Bronchial epithelial cell (primary cell): ENCODE measurements at places on chromosomes 16 and 17. TPM values are rescaled to one million over a fixed set of nuclear protein-coding genes. Genes with fewer than 3 reads are reported as not detected.
A peak's percentile ranks its signal among the peaks of the same experiment; 100 is the strongest.

Gene KRT31
- 0.26 TPM in 1 of 2 replicates, not detected in the other for total RNA-seq

Gene CCL16
- total RNA-seq, result not detected in 2 replicates

Gene CDH16
- 1.8 and 5.8 TPM in 2 replicates for total RNA-seq

Gene RNU2-1
- total RNA-seq, result not detected in 2 replicates

Gene ARL4D
- 71.1 and 90.3 TPM in 2 replicates for total RNA-seq

Gene FGF11
- total RNA-seq, result 12.4 and 28.3 TPM in 2 replicates

Gene SLC7A6
- total RNA-seq, result 9.1 and 19.7 TPM in 2 replicates

Gene CRYBA1
- not detected in 2 replicates for total RNA-seq

Gene PSMD11
- 74.2 and 98.2 TPM in 2 replicates for total RNA-seq

Gene MEFV
- not detected in 2 replicates for total RNA-seq

DNA sequence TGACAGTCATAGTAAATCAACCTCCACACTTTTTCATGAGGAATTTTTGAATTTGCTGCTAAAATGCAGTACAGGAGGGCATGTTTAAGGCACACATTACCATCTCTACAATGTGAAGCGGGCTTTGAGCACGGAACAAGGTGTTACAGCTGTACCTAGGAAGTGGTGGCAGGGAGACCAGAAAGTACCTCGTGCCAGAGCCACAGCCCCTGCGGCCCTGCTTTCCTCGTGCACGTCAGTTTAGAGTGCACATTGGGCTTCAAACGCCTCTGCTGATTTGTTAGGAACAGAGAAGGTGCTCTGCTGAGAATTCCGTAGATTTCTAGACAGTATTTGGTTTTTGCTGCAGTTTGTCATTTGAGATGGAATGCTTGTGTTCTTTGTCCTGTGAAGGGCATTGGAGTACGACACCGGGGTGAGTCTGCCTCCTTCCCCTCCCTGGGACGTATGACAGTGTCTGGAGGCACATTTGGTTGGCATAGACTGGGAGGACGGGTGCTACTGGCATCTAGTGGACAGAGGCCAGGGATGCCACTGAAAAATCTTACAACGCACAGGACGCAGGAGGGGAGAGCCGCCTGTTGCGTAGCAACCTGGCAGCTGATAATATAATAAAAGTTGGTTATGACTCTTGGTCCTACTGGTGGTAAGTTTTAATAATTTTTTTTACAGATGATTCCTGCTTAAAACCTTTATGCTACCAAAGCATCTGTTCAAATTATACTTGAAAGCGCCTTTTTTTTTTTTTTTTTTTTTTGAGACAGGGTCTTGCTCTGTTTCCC, 9.1 kb downstream of the FOXK2 start:
- DNase-seq, result peak; percentile 78

DNA sequence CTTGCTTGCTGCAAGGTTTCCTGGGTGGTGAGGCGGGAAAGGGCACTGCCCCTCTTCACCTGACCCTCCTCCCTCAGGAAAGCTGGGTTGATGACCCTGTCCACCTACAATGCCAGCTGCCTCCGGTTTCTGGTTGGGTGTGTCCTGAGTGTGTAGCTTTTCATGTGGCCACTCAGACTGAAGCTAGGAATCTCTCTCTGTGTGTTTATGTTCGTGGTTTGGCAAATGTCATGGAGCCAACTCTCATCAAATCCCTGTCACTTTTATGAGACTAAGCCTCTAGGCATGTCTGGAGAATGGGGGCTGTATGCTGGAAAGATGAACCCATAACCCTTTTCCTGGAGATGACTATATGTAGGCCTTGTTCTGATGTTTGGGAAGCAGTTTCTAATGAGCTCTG, 17.1 kb downstream of the PLEKHG4 start:
- DNase-seq, result no peak

GRCh38 chr17:4859816-4860625, 26.9 kb downstream of the MINK1 start:
- DNase-seq, result no peak

GRCh38 chr17:76087531-76087930, 8.5 kb downstream of the ZACN start:
- no peak for DNase-seq

- DNase-seq, result no peak
These were observed 128.7 kb downstream of the PRKCA start for GRCh38 chr17:66430846-66431795.

DNA sequence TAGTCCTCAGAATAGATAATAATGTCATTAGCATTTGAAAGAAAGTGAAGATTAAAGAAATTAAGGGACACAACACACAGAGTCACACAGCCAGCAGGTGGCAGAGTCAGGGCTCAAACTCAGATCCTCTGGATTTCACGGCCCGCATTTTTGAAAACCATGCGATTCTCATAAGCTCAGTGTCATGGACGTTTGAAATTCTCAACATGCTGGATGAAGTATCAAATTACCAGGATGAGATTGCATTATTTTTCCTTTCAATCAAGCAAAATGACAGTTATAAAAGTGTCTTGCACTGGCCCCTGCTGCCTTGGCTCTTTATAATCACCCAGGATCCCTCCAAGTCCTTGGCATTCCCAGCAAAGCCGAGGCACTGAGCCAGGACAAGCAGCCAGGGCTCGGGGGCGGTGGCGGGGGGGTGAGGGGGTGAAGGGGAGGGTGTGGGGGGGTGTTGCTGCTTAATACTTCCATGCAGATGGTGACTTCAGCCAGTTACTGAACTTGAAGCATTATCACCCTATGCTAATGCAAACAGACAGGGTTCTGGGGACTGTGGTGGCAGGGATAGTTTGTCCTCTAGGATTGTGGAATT, 6.6 kb upstream of the BMERB1 start:
- peak; percentile 49 for DNase-seq

DNA sequence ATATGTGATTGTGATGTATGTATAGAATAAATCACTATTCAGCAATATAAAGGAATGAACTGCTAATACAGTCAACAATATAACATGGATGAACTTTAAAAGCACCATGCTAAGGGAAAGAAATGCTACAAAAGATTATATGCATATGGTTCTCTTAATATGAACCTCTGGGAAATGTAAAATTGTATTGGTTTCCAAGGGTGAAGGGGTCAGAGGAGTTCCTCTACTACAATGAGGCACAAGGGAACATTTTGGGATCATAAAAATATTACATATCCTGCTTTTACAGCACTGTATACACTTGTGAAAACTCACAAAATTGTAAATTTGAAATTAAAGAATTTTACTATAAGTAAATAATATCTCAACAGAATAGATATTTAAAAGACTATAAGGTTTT, 111.4 kb downstream of the CA10 start:
- no peak for DNase-seq

- DNase-seq, result no peak
These were observed 21.8 kb downstream of the XYLT1 start for GRCh38 chr16:17448640-17449638.

DNA sequence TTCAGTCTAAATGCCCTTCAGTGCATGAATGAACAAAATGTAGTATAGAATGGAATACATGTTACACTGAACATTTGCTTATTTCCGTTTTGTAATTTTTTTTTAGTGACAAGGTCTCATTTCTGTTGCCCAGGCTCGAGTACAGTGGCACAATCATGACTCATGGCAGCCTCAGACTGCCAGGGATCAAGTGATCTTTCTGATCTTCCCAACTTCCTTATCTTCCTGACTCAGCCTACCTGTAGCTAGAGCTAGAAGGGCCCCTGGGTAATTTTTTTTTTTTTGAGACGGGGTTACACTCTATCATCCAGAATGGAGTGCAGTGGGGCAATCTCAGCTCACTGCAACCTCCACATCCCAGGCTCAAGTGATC, 7.3 kb upstream of the SLX4 start:
- peak; percentile 84 for DNase-seq

DNA sequence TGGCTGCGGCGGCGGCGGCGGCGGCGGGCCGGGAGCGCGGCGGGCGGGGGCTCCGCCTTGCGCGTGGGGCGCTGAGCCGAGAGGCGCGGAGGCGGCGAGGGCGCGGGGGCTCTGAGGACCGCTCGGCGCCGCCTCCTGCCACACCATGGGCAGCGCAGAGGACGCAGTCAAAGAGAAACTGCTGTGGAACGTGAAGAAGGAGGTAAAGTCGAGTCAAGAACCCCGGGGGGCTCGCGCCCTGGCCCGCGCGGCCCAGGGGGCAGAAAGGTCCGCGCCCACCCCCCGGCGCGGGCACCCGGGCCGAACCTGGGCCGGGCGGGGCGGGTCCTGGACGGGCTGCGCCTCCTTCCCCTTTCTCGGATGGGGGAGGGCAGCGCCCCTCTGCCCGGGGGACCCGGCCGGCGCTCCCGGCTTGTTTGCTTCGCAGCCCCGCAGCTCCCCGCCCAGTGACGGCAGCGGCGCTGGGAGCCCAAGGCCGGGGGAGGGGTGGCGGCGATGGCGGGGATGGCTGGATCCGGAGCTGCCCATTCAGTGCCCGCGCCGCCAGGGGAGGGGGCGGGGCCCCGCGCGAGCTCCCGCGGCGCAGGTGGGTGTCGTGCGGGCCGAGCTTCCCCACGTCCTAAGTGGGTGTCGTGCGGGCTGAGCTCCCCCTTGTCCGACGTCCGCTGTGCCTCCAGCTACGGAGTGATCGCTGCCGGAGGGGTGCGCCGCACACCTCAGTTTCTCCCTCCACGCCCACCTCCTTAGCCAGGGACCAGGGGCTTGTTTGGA, 428 bp downstream of the SGSM2 start:
- peak; percentile 33 for DNase-seq

DNA sequence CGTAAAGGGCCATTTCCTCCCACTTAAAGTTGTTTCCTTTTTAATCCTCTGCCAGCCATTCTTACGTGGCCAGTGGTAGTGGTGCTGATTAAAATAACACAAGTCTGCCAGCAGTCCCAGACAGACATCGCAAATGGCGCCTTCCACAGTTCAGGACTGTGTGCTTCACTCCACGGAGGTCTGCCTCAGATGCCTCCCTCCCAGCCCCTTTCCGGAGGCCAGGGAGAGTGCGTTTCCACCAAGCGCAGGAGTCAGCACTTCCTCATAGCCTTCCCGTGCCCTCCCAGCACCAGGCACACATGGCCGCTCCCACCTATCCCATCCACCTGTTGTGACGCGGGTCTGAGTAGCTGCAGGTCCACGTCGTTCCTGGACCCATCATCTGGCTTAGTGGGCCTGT, 205.6 kb downstream of the RPTOR start:
- no peak for DNase-seq

DNA sequence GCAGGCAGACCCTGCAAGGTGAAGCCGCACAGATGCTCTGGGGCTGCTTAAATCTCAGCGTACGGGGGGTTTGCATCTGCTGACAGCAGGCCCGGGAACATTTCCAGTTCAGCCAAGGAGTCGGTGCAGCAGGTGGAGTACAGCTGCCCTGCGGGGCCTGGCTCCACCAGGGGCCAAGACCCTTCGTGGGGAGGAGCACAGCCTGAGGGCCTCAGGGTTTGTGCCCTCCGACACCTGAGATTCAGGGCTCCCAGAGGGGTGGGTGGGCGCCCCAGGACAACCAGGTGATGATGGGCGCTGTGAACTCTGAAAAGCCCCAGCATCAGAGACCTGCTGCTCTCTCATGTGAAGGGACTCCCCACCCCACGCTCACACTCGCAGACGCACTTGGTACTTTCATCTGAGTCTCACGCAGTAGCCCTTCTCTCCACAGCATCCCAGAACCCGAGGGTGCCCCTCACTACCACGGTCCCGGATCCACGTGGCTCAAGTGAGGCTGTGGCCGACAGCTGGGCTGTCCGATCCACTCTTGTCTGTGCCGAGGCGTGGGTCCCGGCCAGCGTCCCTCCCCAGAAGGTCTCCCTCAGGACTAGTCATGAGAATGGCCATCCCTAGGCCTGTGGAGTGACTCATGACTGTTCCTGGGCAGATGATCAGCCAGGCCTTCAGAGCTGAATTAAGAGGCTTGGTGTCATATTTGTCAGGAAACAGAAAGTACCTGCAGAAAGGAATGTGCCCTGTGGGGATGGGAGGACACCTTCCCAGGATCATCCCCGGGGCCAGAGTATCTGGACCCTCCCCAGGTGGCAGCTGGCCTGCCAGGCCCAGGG, 29.6 kb downstream of the ACSF3 start:
- DNase-seq, result peak; percentile 23

- DNase-seq, result no peak
These were observed 1.3 kb downstream of the SLC26A11 start for GRCh38 chr17:80221351-80222105.

DNA sequence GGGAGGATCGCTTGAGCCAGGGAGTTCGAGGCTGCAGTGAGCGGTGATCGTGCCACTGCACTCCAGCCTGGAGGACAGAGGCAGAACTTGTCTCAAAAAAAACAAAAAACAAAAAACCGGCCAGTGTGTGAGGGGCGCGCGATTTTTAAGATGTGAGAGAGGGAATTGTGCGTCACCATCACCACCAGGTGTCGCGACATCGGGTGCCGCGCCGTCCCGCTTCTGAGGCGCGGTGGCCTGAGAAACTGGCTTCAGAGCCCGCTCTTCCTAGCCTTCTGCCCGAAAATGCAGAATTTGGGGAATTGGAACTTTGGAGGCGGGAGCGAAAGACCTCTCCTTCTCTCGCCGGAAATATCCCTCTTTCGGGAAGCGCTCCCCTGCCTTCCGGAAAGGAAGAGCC, 524.8 kb downstream of the KCNJ18 start:
- no peak for DNase-seq

- DNase-seq, result no peak
These were observed 9.4 kb upstream of the ABCC3 start for GRCh38 chr17:50625032-50625871.

- DNase-seq, result peak; percentile 58
These were observed 735 bp downstream of the ZNF652 start for GRCh38 chr17:49361129-49361901.

- DNase-seq, result no peak
These were observed 23.6 kb upstream of the MRPS23 start for GRCh38 chr17:57873261-57874057.

- no peak for DNase-seq
These were observed 16.1 kb downstream of the LASP1 start for GRCh38 chr17:38885728-38886642.

DNA sequence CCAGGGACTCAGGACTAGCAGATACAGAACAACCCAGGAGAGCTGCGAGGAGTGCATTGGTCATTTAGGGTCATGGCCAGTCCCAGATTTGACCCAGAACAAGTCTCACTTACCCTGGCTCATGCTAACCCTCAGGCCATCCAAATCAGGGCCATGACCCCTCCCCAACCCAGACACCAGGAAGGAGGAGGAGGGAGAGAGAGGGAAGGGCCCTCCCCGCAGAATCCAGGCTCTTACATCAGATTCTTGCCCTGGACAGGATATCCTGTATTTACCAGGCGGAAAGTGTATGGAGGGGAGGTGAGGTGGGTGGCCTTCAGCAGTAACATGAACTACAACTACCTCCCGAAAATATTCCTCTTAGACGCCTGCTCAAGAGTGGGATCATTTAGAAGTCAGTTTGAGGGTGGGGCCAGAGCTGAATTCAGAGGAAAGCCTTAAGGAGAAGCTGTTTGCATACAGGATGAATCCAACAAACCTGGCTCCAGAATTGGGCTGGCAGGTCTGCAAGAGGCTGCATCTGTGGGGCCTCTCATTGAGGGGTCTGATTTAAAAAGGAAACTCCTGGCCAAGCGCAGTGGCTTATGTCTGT, 2.1 kb downstream of the VAT1 start:
- DNase-seq, result no peak

GRCh38 chr16:1982013-1982433, 754 bp upstream of the NOXO1 start:
- DNase-seq, result no peak
